Activated T-cell treated with anti-CD3 and anti-CD28 coated beads, Interleukin-2, amount 50 U/mL, for 72 hours (primary cell): ENCODE measurements at places on chromosomes 5 and 9.

- DNase-seq: no peak
Observed at GRCh38 chr9:14245901-14246525, 67.9 kb downstream of the NFIB start.

GRCh38 chr5:133938039-133938821 lies 30.2 kb downstream of the C5orf15 start:
- DNase-seq: no peak

- no peak for DNase-seq
Observed at GRCh38 chr5:113507601-113508000, 5.9 kb upstream of the YTHDC2 start.

GRCh38 chr5:129496864-129497595 lies 36.9 kb downstream of the ADAMTS19 start:
- no peak for DNase-seq

DNA sequence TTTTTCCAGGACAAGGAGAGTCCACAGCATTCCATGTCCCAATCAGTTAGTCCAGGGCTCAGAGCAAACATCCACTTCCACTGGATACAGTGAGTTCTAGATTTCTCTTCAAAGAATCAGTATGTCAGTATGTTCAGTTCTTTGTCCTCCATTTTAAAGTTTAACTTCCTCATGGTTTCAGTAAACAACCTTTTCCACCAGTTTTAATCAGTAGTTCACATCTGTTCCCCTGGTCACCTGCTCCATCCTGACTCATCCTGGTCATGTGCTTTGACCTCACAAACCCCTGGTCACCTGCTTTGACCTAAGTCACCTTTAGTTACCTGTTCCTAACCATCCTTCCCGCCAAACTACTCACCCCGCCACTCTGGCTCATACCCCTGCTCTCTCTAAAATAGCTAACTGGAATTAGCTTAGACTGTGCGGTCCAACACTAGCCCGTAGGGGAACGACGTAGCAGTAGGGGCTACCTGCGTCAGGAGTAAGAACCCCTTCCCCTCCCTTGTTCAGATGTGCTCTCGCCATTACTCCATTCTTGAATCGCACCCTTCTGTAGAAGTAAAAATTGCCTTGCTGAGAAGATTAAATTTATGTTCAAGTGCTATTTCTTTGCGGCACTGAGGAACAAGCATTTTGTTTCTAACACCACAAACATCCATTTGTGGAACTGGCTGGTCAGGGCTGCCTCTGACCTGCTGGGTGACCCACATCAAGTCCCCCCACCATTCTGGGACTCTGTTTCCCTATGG lies 5.5 kb downstream of the ENG start:
- DNase-seq: no peak

GRCh38 chr5:15741591-15741990 lies 241.6 kb downstream of the FBXL7 start:
- DNase-seq: no peak

DNA sequence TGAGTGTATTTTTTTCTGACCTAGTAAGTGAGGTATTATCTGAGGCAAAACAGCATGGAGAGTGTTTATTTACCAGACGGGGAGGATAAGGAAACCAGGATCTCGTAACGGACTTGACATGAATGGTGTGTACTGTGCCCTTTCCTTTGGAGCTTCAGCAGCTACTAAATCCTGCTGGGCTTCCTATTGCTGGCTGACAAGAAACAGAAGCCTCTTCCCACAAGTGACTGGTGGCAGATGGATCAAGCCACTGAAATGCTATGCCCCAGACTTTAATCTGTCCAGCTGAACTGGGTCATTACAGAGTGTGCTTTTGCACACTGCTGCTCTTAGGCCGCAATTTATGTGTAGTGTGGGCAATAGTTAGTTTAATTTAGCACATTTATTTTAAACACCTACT lies 162.7 kb upstream of the MRPS30 start:
- DNase-seq: no peak

DNA sequence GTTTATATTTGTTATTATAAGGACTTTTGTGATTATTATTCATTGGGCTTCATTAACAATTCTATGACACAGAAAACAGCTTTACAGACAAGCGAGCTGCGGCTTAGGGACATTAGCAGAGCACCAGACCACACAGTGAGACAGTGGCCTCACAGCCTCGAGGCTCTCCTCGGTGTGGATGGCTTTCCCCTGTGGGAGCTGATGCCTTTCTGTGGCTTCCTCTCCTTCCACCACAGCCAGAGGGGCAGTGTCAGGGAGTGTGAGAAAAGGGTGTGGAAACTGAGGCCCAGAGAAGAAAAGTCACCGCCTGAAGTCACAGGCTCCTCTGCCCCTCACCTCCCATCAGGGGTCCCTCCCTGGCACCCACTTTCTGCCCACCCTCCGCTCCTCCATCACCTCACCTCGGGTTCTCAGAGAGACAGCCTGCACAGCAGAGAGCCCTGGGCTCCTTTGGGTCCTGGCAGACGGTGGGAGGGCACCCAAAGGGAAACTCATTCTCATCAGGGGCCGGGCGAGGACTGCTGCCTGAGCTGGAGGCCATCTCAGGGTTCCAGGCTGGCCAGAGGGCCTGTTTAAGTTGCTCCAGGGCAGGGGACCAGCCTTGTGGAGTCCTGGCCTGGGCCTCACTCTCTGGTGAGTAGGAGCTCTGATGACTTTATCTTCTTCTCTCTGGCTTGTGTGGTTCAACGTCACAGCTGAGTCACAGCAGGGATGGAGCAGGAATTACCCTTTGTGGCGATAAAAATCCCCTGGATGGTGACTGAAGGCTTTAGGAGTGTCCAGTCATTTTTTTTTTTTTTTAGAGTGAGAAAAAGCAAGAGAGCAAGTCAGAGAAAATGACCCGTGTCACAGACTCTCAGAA lies 830 bp downstream of the TRAF1 start:
- DNase-seq: peak; percentile 87

- DNase-seq: no peak
Observed at GRCh38 chr9:101639785-101640665, 45.3 kb upstream of the PPP3R2 start.

- DNase-seq: no peak
Observed at GRCh38 chr5:53170746-53171349, 61.3 kb upstream of the MOCS2 start.

GRCh38 chr5:113364466-113364865 lies 70.3 kb downstream of the TSSK1B start:
- no peak for DNase-seq

DNA sequence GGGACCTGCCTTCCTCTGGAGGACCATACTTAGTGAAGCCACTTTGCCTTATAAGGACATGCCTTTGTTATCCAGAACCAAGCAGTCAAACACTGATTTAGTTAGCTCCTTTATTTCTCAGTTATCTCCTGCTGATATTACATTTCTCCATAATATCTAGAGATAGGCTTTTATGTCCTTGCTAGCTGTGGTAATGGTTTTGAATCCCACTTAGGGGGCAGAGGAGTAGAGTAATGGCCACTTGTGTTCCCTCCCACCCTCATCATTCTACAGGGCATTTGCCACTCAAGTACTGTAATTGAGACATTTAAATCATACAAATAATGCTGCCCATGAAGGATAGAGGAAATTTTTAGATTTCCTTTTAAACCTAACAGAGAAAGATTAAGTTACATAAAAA lies 80.9 kb downstream of the DOCK8 start:
- DNase-seq: no peak

GRCh38 chr9:135989722-135990467 lies 28.7 kb upstream of the UBAC1 start:
- peak; percentile 35 for DNase-seq

GRCh38 chr5:95102687-95103086 lies 182.2 kb downstream of the MCTP1 start:
- DNase-seq: no peak

GRCh38 chr9:1171546-1171945 lies 121.4 kb downstream of the DMRT2 start:
- no peak for DNase-seq

GRCh38 chr5:125326150-125326510 lies 579.7 kb upstream of the ZNF608 start:
- no peak for DNase-seq

GRCh38 chr9:127118597-127119319 lies 3.7 kb downstream of the ANGPTL2 start:
- DNase-seq: no peak

DNA sequence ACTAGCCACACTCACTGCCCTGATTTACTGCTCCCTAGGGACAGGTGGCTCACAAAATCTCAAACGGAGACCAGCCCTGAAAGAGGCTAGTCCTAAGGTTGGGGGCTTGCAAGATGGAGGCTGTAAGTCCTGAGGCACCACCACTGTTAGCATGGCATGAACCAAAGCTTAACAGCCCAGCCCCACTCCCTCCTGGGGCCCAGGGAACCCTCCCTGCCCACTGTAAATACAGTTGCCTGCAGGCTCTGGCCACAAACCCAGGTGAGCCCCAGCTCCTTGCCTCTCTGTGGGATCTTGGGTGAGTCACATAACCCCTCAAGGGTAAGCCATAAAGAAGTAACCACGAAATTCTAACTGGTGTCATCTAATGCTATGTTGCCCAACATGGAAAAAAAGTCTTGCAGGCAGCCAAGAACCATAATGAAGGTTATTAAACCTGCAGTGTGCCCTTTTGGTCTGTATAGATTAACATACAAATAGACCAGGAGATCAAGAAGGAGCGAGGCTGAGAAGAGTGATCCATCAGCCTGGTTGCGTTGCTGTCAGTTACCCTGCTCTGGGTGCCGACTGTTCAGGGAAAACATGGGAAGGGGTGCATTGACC lies 1.7 kb upstream of the POMT1 start:
- peak; percentile 87 for DNase-seq

GRCh38 chr9:105187781-105188180 lies 56.7 kb upstream of the SLC44A1 start:
- DNase-seq: no peak

DNA sequence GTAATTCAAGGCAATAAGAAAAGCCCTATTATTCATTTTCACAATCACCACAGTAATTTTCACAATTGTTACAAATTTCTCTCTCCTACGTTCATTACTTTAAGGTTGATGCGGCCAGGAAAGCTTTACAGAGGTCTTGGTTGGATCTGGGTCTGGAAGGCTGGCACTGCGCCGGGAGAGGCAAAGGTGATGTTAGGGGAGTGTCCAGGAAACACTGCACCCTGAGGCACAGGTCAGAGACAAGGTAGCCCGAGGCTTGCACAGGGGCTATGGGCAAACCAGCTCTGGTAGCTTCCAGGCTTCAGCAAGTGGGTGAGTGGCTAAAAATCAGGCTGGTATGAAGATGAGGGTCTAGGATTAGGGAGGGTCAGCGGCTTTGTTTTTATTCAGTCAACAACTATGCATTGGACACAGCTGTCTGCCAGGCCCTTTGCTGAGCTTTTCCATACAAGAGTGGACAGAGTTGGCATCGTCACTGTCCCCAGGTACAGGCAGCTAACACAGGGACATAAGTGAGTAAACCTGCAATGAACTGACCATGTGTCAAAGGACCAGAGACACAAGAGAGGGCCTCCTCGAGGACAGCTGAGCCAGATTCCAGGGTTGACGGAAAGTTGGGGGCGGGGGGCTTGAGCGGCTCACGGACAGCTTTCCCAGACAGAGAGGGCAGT lies 12.4 kb upstream of the TENT4A start:
- no peak for DNase-seq

- DNase-seq: no peak
Observed at GRCh38 chr9:136578915-136579649, 33.2 kb upstream of the NOTCH1 start.

GRCh38 chr5:174724484-174725260 lies at the start of gene MSX2:
MSX2 (plus strand) TSS chr5:174724582; CDS start chr5:174724660, 78 bp downstream.
- peak; percentile 54 for DNase-seq

- DNase-seq: no peak
Observed at GRCh38 chr9:90296539-90296938, 346.1 kb downstream of the DIRAS2 start.

GRCh38 chr9:73009649-73010288 lies 56.9 kb upstream of the ALDH1A1 start:
- DNase-seq: no peak
